ENCODE measurements at places on chromosomes 12 and 14. TPM values are rescaled to one million over a fixed set of nuclear protein-coding genes. Genes with fewer than 3 reads are reported as not detected.

DNA sequence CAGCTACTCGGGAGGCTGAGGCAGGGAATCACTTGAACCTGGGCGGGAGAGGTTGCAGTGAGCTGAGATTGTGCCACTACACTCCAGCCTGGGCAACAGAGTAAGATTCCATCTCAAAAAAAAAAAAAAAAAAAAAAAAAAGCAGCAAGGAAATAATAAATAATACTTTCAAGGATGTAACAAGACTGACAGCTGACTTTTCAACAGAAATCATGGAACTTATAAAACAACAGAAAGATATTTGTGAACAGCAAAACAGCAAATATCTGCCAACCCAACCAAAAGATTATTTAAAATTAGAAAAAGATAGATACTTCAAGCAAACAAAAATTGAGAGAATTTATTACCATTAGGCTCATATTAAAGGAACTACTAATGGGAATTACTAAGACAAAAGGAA lies 115.1 kb downstream of the TSHR start:
- H3K27ac ChIP-seq = no peak overlapping the region
- H3K4me1 ChIP-seq = no peaks in the 10 kb centered on the region
- H3K27me3 ChIP-seq = no peaks in the 10 kb centered on the region
- no peaks in the 10 kb centered on the region for H3K36me3 ChIP-seq

GRCh38 chr14:94617988-94618822 lies 6.0 kb downstream of the SERPINA3 start:
- no peaks in the 10 kb centered on the region for H3K27me3 ChIP-seq
- H3K27ac ChIP-seq = no peak overlapping the region

- DNase-seq = no peak
- H3K4me1 ChIP-seq = no peaks in the 10 kb centered on the region
- no peaks in the 10 kb centered on the region for H3K27me3 ChIP-seq
- no peak overlapping the region for H3K4me3 ChIP-seq
Observed at GRCh38 chr14:101349108-101349507, 212.2 kb upstream of the DIO3 start.

GRCh38 chr12:66648033-66648735 lies 30.7 kb downstream of the GRIP1 start:
- no peak for DNase-seq
- peaks cover 43% of the 10 kb centered on the region for H3K27me3 ChIP-seq
- no peak overlapping the region for H3K4me3 ChIP-seq
- no peaks in the 10 kb centered on the region for H3K36me3 ChIP-seq
- no peak overlapping the region for H3K27ac ChIP-seq
- H3K4me1 ChIP-seq = peaks cover 19% of the 10 kb centered on the region

DNA sequence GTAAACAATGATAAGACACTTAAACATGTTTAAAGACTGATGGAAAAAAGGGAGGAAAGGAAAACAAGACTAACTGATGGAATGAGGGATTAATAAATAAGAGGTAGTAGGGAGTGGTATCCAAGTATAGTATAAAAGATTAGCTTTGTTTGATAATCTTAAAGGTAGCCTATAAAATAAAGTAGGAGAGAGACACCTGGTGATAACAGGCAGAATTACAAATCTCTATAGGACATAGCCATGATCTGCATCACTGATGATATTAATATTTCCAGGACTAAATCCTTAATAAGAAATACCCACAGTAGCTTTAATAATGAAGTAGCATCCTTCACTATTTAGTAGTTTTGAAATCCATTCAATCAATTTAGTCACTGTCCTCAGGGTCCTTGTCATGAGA lies 30.4 kb downstream of the DLGAP5 start:
- DNase-seq = peak; percentile 61
- no peaks in the 10 kb centered on the region for H3K27me3 ChIP-seq
- H3K36me3 ChIP-seq = 0 out of 2 replicates have a peak, but pooled peaks cover 5% of the 10 kb centered on the region
- H3K4me1 ChIP-seq = no peaks in the 10 kb centered on the region

DNA sequence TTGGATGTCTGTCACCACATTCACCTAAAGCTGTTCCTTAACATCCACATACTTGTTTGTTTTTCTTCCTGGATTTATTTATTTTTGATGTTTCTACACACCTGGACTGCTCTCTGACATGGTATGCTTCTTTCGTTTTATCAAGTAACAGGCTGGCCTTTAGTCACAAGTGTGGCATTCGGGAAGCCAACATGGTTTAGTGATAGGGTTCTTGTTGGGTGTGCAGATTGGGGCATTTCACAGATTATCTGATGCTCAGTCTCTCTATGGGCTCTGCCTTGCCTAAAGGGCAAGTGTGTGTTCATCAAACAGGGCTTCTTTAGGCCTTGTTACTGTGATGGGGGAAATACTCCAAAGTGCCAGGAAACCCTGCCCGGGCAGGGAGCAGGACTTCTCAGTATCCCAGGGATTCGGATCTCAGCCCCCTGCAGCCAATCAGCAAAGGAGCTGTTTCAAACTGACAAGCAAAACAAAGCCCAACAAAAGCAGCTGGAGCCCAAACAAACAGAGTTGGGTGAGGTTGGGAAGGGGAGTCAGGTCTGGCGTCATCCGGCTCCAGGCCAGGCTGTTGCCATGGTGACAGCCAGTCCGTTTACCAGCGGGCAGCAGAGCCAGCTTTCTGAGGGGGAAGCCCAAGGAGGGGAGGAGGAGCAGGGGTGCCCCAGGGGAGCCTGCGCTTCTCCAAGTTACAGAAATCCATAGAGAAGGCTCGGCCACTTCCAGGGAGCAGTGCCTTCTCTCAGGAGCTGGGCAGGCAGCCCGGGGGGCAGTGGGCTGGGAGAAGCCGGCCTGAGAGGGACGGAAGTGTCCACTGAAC lies 31.9 kb downstream of the FOS start:
- H3K36me3 ChIP-seq = no peaks in the 10 kb centered on the region
- peaks cover 21% of the 10 kb centered on the region for H3K4me1 ChIP-seq
- H3K27ac ChIP-seq = 0 out of 2 replicates have a peak overlapping the region, but pooled peaks have one; percentile 20
- DNase-seq = peak; percentile 84
- H3K27me3 ChIP-seq = no peaks in the 10 kb centered on the region
- peak overlapping the region; percentile 10 for H3K4me3 ChIP-seq

GRCh38 chr14:62409626-62410300 lies 635.5 kb downstream of the KCNH5 start:
- H3K27ac ChIP-seq = no peak overlapping the region
- no peaks in the 10 kb centered on the region for H3K4me1 ChIP-seq
- DNase-seq = peak; percentile 28
- no peaks in the 10 kb centered on the region for H3K27me3 ChIP-seq

- no peak overlapping the region for H3K27ac ChIP-seq
- no peak for DNase-seq
- no peaks in the 10 kb centered on the region for H3K36me3 ChIP-seq
- H3K4me3 ChIP-seq = no peak overlapping the region
Observed at GRCh38 chr14:96584907-96585671, 82.9 kb downstream of the PAPOLA start.

GRCh38 chr12:107732365-107732764 lies 28.6 kb downstream of the PRDM4 start:
- no peak overlapping the region for H3K4me3 ChIP-seq
- H3K27me3 ChIP-seq = no peaks in the 10 kb centered on the region
- H3K4me1 ChIP-seq = no peaks in the 10 kb centered on the region
- no peak overlapping the region for H3K27ac ChIP-seq
- H3K36me3 ChIP-seq = peaks cover 41% of the 10 kb centered on the region

- H3K4me3 ChIP-seq = peak overlapping the region; percentile 31
- no peaks in the 10 kb centered on the region for H3K36me3 ChIP-seq
- peak; percentile 39 for DNase-seq
- H3K27ac ChIP-seq = no peak overlapping the region
Observed at GRCh38 chr12:107912421-107913004, 138.0 kb downstream of the ASCL4 start.

- no peak for DNase-seq
- no peak overlapping the region for H3K27ac ChIP-seq
- H3K36me3 ChIP-seq = no peaks in the 10 kb centered on the region
- H3K4me3 ChIP-seq = no peak overlapping the region
- no peaks in the 10 kb centered on the region for H3K27me3 ChIP-seq
- H3K4me1 ChIP-seq = peaks cover 7% of the 10 kb centered on the region
Observed at GRCh38 chr14:57345106-57345505, 45.3 kb upstream of the NAA30 start.

The HHIPL1 gene
- total RNA-seq = 19.2 TPM

The TCL1A gene
- not detected for total RNA-seq

All from GM23248 (cell line).